ENCODE measurements at places on chromosomes 7 and 10.

- no peak for DNase-seq
Measured at GRCh38 chr7:12942609-12943008, 255.2 kb downstream of the ARL4A start.

DNA sequence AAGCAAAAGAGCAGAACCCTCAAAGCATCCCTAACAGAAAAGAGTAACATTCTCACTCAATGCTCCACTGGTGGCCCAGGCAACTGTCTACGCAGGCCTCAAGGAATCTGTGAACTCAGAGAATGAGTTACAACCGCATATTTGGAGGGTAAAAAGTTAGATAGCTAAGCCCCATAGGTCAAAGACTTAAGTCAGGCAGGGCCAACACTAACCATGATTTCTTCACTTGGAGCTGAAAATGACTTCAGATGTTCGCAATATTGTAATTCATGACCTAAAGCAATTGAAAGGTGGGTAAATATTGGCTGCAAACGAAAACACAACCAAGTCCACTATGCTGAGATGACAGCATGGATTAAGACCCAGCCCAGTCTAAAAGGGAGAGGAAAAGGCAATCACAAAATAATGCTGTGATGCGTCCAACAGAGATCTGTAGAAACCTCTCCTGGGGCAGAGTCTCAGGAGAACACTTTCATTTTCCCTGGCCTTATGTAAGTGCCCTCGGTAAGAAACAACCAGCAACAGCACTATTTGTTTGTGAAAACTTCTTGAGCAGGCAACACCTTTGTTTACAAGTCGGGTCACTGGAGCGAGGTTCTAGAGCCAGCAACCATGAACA, 176.5 kb downstream of the TNS3 start:
- no peak for DNase-seq

DNA sequence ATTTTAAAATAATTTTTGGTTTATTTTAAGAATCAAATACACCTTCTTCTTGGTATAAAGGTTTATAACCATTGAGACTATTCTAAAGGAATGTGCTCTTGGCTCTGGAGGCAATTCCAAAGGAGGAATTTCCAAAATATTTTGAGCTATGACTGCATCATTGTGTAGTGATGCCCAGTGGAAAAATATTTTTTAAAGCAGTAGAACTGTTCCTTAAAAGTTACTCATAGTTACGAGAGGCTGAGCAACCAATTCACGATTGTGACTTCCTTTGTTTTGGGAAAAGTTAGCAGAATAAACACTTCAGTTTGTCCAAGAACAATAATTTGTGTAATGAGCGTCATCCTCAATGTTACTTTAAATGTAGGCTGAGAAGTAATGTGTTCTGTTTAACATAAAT, 233.6 kb downstream of the BAMBI start:
- peak; percentile 91 for DNase-seq

DNA sequence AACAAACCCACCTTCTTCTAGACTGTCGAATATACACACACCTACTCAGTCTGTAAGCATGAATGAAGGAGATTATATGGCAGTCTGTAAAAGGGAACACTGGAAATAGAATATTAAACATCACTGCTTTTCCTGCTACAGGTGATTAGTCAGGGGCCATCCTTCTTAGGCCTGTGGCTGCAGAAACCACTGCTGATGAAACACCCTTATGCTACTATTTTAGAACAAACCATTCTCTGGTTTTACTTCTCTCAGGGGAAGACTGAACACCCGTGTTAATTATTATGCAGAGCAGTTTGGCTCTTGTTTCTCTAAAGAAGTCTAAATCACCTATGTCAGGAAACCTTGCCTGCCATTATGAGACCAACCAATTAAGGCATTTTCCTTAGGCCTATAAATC, 351.1 kb upstream of the KLF6 start:
- no peak for DNase-seq

- DNase-seq, result peak; percentile 73
Measured at GRCh38 chr10:124530215-124530665, 68.6 kb downstream of the LHPP start.
